ENCODE measurements at places on chromosomes 12 and 14. TPM values are rescaled to one million over a fixed set of nuclear protein-coding genes. Genes with fewer than 3 reads are reported as not detected.

DNA sequence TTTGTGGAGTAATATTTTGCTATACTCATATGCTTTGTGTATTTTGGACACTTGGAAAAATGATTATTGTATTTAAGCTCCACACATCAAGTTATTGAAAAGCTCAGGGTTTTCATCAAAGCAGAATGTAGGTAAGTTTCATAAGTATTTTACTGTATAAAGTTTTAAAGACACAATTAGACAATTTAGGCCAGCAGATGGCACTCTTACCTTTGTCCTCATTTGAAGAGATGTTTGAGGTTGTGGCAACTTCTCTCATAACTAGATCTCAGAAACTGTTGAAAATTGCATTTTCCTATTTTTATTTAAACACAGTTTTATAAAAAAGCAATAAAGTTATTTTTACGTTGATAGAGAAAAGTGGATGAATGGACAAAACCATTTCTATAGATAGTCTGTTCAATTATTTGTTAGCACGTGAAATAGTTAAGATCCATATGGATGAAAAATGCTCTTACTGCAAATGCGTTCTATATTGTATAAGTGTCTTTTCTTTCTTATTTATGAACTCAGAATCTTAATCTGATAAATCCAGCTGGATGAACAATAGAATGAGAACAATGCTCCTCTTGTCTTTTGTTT lies 300.0 kb downstream of the AEBP2 start:
- DNase-seq = no peak

The TMEM19 gene
- 15.5 TPM for total RNA-seq

- DNase-seq = no peak
Measured at GRCh38 chr12:18888047-18888446, 150.1 kb downstream of the CAPZA3 start.

The C12orf54 gene
- not detected for total RNA-seq

The CCND2 gene
- 389 TPM for total RNA-seq

The RFX4 gene
- total RNA-seq = not detected

GRCh38 chr12:15788233-15789219 lies 662 bp downstream of the EPS8 start:
- DNase-seq = peak; percentile 42

Measured in activated CD4-positive, alpha-beta memory T cell treated with anti-CD3 and anti-CD28 coated beads, Interleukin-2, amount 10 ng/mL, durations not matched to agents 7 days and 5 days (primary cell).